ENCODE measurements at places on chromosomes 1 and 21. TPM values are rescaled to one million over a fixed set of nuclear protein-coding genes. Genes with fewer than 3 reads are reported as not detected.

GRCh38 chr1:82560566-82560965 is 759.8 kb downstream of the ADGRL2 start:
- no peaks in the 10 kb centered on the region for H3K27me3 ChIP-seq
- no peaks in the 10 kb centered on the region for H3K36me3 ChIP-seq
- no peak overlapping the region for H3K27ac ChIP-seq
- H3K4me1 ChIP-seq = no peaks in the 10 kb centered on the region
- DNase-seq = no peak
- no peak overlapping the region for H3K4me3 ChIP-seq

GRCh38 chr1:19009882-19010321 is 53.4 kb upstream of the IFFO2 start:
- DNase-seq = no peak
- H3K4me1 ChIP-seq = peaks cover 4% of the 10 kb centered on the region
- H3K36me3 ChIP-seq = no peaks in the 10 kb centered on the region
- no peak overlapping the region for H3K27ac ChIP-seq

DNA sequence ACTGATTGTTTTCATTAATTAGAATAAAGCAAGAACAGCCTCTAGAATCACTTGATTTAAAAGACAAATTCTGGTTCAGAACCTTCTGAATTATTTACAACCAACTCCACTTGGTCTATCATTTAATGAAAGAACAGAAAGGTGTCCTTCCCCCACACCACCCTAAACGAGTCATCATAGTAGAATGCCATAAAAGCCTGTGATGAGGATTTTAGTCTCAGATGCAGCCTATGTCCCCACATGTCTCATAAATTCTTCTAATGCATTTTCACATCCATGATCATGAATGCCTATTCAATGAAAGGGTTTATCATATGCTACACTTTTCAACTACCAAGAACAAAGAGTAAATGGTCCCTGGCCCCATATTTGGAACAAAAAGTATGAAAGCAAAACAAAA is 508.1 kb downstream of the DPYD start:
- no peak overlapping the region for H3K4me3 ChIP-seq
- DNase-seq = no peak
- H3K27me3 ChIP-seq = no peaks in the 10 kb centered on the region
- H3K36me3 ChIP-seq = no peaks in the 10 kb centered on the region

- no peak overlapping the region for H3K4me3 ChIP-seq
- H3K4me1 ChIP-seq = no peaks in the 10 kb centered on the region
- H3K36me3 ChIP-seq = no peaks in the 10 kb centered on the region
- no peak overlapping the region for H3K27ac ChIP-seq
- no peaks in the 10 kb centered on the region for H3K27me3 ChIP-seq
Observed at GRCh38 chr1:118264343-118264742, 79.3 kb upstream of the SPAG17 start.

DNA sequence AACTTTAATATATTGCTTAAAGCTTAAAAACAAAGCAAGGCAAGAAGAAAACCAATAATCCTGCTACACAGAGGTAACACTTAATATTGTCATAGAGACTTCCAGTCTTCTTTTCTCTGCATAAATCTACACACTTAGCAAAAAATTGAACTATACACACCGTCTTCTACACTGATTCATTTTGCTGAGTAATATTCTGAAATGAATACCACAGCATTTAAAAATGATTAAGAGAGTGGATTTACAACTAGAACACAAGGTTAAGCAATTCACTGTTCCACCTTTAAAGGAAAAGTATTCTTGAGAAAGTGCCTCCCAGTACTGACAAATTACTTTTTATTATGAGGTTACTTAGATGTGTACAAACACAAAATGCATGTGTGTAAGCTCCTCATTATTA is 22.2 kb upstream of the ITPKB start:
- H3K4me3 ChIP-seq = no peak overlapping the region
- no peak for DNase-seq
- H3K36me3 ChIP-seq = no peaks in the 10 kb centered on the region
- no peaks in the 10 kb centered on the region for H3K4me1 ChIP-seq
- H3K27ac ChIP-seq = no peak overlapping the region

DNA sequence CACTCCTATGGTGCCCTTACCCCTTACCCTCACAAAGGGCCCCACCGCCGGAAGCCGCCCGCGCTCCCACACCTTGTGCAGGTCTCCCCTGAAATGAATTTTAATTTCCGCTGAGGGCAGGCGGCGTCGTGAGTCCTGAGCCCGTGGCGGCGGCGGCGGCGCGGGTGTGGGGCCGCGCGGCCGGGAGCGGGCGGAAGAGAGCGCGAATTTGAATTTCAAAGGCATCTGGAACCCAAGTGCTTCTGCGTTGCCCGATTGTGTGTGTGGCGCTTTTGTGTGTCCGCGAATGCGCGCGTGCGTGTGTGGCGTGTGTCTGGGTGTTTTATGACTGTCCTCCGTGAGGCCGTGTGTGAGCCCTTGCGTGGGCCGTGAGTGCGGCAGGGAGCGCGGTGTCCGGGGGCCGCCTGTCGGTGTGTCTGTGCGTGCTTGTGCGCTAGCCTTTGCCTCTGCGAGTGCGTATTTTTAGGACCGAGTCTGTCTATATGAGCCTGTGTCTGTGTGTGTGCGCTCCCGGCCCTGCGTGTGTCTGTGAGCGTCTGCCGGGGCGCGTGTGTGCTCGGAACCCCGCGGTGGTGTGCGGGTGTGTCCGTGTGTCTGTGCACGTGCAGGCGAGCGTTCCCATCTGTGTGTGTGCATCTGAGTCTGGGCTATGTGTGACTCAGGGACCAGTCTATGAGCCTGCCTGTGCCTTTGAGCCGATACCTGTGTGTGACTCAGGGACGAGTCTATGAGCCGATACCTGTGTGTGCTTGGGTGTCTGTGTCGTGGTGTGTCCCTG is 7.9 kb upstream of the ADGRB2 start:
- H3K27me3 ChIP-seq = no peaks in the 10 kb centered on the region
- H3K27ac ChIP-seq = no peak overlapping the region
- no peaks in the 10 kb centered on the region for H3K4me1 ChIP-seq

DNA sequence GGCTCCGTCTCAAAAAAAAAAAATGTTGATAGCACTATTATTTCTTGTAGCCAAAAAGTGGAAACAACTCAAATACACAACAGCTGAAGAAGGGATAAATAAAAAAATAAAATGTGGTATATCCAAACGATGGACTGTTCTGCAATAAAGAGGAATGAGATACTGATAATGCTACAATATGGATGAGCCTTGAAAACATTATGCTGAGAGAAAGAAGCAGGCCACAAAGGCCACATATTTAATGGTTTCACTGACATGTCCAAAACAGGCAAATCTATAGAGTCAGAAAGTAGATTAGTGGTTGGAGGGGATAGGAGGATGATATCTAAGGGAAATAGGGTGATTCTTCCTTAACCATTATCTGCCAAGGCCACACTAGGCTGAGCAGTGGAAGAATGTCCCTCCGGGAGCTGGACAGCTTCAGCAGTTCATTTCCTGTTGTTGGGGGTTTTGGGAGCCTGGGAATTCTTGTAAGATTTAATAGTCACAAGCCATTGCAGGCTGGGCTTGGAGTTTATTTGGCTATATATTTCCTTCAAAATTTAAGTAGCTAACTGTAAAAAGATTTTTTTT is 53.5 kb downstream of the ST3GAL3 start:
- H3K4me1 ChIP-seq = peaks cover 3% of the 10 kb centered on the region
- H3K27me3 ChIP-seq = no peaks in the 10 kb centered on the region
- no peak for DNase-seq
- H3K27ac ChIP-seq = no peak overlapping the region

Gene S100B
- total RNA-seq = 8.7 TPM

Gene ITLN2
- not detected for total RNA-seq

Gene AGPAT3
- 45.5 TPM for total RNA-seq

Gene SLC25A44
- 15.7 TPM for total RNA-seq

Gene KRTAP13-1
- not detected for total RNA-seq

Gene STUM
- total RNA-seq = 2.7 TPM
